ENCODE measurements at places on chromosomes 16 and 17. TPM values are rescaled to one million over a fixed set of nuclear protein-coding genes. Genes with fewer than 3 reads are reported as not detected.
A peak's percentile ranks its signal among the peaks of the same experiment; 100 is the strongest.

- H3K36me3 ChIP-seq, result peaks cover 23% of the 10 kb centered on the region
- H3K27me3 ChIP-seq, result no peaks in the 10 kb centered on the region
- peak overlapping the region; percentile 19 for H3K27ac ChIP-seq
- H3K4me1 ChIP-seq, result peaks cover 11% of the 10 kb centered on the region
- H3K4me3 ChIP-seq, result no peak overlapping the region
These were observed 21.8 kb downstream of the CBFB start for GRCh38 chr16:67050796-67051195.

Gene NPIPB9
- total RNA-seq, result 2.7 TPM

DNA sequence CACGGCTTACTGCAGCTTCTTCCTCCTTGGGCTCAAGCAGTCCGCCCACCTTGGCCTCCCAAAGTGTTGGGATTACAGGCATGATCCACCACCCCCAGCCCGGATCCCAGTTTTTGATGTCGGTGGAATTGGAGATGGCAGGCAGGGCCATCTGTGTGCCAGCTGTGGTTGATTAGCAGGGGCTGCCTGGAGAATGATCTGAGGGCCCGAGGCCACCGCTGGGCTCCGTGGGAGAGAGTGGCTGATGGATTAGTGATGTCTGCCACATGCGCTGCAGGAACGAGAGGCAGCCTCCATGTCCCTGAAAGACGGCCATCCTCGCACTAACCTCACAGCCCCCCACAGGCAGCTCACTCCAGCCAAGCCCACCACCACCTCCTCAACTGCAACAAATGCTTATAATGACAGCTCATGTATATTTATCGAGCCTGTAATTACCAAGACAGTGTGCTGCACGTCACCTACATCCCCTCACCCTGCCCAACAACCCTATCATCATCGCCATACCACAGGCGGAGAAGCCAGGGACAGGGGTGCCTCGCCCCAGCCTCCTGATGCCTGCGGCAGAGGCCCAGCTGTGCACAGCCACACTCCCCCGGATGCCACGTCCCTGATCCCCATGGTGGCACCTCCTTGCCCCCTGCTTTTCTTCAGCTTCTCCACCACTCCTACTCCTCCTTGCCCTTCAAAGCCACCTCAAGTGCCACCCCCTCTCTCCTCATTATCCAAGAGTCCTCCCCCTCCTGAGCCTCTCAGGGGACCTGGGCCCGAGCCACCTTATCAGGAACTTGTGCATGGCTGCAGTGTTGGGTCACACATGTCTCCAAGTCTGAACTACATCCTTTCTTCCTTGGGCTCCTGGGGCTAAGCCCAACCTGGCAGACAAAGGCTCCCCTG, 33.2 kb downstream of the ACTG1 start:
- H3K36me3 ChIP-seq, result no peaks in the 10 kb centered on the region
- H3K4me3 ChIP-seq, result no peak overlapping the region
- H3K4me1 ChIP-seq, result peaks cover 10% of the 10 kb centered on the region
- no peak for DNase-seq
- no peak overlapping the region for H3K27ac ChIP-seq

GRCh38 chr16:4052096-4052495, 64.1 kb downstream of the ADCY9 start:
- no peak overlapping the region for H3K27ac ChIP-seq
- no peaks in the 10 kb centered on the region for H3K36me3 ChIP-seq
- H3K27me3 ChIP-seq, result no peaks in the 10 kb centered on the region
- H3K4me3 ChIP-seq, result no peak overlapping the region
- DNase-seq, result no peak

GRCh38 chr17:56389356-56389755, 204.1 kb upstream of the NOG start:
- no peaks in the 10 kb centered on the region for H3K36me3 ChIP-seq
- H3K27me3 ChIP-seq, result no peaks in the 10 kb centered on the region
- DNase-seq, result no peak
- H3K4me3 ChIP-seq, result no peak overlapping the region
- H3K27ac ChIP-seq, result no peak overlapping the region
- H3K4me1 ChIP-seq, result no peaks in the 10 kb centered on the region

DNA sequence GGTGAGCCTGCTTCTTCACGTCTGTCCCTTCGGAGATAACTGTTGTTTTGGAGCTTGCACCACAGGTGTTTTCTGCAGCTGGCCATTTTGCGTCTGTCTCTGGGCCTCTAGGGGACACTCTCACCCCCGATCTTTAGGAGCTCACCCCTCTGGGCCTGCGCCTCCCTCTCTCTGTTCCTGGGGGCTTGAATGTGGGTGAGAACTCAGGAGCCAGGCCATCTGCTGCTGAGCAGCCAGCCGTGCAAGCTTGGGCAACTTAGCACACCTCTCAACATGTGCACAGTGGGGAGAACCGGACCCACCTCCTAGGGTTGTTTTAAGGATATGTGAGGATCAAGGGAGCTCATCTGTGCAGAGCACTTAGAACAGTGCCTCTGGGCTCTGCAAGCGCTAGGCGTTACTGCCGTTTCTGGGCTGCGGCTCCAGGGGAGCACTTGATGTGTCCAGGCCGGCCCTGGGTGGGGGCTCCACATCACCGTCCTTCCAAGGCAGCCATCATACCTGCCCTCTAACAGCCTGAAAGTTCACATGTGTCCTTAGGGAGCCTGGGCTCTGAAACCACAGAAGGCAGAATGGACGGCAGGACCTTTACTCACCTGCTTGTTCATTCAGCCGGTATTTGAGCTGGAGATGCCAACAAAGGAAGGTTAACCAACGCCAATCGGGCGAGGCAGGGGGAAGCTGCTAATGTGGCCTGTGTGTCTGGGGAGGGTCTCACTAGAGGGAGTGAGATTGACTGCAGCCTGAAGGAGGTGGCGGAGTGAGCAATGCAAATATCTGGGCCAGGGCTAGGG, 66.3 kb downstream of the MRC2 start:
- peaks cover 10% of the 10 kb centered on the region for H3K4me1 ChIP-seq
- H3K27ac ChIP-seq, result no peak overlapping the region
- peak; percentile 77 for DNase-seq
- peaks cover 43% of the 10 kb centered on the region for H3K36me3 ChIP-seq
- H3K27me3 ChIP-seq, result no peaks in the 10 kb centered on the region

Measured in osteoblast (primary cell).